ENCODE measurements at places on chromosomes 4 and X.

- DNase-seq: no peak
Measured at GRCh38 chr4:6267573-6267972, 2.1 kb upstream of the WFS1 start.

DNA sequence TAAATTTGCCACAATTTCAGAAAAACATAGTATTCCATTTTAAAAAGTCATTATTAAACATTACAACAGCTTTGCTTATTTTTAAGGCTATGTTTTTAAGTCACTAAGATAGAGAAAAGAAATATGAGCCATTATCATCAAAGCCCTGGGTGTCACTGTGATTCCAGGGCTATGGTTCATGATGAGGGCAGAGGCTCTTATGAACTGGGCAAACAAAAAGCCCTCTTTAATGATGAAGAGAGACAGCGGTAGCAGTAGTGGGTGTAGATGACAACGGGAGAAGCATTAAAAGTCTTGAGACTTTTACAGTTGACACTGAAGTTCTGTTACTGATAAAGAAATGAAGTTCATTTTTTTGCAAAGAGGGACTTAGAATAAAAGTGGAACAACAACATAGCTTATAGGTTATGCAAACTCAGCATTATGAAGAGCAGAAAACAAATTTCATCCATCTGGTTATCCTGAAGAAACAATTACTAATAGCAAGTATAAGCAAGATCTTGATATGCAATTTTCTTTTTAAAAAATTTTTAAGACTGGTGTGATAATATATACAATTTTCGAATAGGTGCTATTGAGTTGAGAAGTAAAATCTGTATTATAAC is 202.7 kb upstream of the ETNPPL start:
- no peak for DNase-seq

- DNase-seq: no peak
Measured at GRCh38 chr4:109026588-109026987, 263.7 kb upstream of the ETNPPL start.

DNA sequence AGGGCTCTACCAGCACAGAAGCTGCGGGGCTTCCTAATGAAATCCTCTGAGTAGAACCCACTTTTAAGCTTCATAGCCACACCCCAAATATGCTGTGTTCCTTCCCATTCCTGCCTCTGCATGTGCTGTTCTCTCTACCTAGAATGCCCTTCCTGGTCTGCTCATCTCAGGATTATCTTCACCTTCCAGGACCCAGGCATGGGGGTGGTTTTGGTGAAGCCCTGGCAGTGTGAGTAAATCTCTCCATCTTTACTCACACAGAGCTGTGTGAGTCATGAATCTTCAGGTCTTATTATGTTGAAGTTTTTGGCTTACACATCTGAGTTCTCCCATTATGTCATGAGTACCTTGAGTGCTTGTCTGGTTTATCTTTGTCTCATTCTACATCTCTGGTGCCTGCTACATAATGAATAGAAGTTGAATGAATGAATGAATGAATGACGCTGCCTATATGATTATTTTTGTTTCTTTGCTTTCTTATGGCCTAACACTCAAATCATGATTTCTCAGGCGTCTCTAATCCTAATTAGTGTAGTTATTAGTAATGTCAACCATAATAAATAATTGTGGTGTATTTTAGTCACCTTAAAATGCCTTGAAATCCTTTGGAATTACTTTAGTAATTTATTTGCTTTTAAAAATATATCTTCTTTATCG is 41.9 kb downstream of the HADH start:
- no peak for DNase-seq

DNA sequence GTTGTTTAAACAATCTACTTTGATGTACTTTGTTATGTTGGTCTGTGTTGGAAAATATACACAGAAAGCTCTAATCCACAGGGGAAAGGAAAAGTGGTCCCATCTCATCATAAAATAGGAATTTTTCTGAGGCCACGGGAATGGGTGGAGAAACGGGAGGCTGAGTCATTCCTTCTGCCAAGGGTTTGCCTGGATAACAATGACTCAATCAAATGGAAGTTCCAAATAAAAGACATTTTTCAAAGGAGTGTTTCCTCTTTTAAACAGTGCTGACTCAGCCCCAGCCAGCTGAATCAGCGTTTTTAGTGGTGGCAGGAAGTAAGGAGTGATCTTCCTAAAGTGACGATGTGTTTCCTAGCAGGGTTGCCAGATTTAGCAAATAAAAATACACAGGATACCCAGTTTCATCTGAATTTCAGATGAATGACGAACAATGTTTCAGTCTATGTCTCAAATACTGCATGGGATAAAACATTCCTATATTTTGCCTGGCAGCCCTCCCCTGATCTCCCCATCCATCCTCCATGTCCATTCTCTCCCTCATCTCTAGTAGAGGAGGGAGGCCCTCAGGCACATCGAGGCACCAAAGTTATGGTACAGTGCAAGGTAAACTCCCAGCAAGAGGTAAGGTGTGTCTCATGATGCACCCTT is 345.4 kb upstream of the GATB start:
- DNase-seq: peak; percentile 77

DNA sequence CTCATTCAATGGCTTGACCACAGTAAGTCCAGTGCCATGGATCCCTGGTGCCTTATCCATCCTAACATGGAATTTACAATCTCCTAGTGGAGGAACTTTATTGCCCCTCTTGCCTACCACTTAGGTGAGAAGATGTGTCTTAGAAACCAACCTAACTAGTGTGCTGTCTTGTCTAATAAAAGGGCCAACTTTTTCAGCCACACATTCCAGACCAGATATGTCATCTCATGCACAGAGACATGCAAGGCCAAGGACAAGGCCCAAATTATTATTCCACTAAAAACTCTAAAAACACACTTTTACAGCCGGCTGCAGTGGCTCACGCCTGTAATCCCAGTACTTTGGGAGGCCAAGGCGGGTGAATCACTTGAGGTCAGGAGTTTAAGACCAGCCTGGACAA is 10.6 kb upstream of the PRDX4 start:
- no peak for DNase-seq

- DNase-seq: no peak
Measured at GRCh38 chr4:81652069-81652478, 180.4 kb upstream of the RASGEF1B start.

GRCh38 chr4:80240976-80241375 is 25.5 kb upstream of the FGF5 start:
- no peak for DNase-seq

GRCh38 chrX:57282568-57282967 is 3.9 kb upstream of the FAAH2 start:
- DNase-seq: no peak

- no peak for DNase-seq
Measured at GRCh38 chr4:74618659-74619058, 173.7 kb downstream of the AREG start.

DNA sequence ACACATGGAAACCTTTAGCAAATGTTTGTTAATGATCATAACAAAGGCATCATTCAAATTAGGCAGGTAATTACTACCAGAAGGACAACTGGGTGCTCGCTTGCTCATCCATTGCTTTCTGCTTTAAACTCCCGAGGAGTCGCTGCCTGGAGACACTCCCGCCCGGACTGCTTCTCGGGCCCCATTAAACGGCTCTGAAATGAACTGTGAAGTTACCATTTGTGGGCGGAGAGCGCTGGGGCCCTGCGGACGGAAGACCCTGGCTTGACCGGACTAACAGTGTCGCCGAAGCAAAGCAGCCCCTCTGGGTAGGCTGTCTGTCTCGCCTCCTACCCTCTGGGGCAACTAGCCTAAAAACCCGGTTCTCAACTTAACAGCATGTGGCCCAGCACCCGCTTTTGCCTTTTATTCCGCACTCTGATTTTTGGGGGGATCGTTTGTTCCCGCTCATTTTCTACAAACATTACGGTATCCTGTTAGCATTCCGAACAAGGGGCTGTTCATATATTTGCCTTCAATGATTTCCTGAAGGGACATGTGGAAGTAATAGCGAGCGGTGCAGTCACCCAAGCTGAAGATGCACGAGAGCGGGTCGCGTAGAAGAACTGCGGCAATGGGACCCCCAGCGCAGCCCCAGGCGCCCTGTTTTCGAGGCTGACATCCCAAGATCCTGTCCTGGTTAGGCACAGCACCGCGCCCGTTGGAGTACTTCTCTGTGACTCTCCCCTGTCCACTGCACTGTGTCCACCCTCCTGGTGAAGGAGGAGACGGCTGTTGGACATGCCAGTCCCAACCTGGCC is 1.6 kb upstream of the PDGFRA start:
- DNase-seq: peak; percentile 80

DNA sequence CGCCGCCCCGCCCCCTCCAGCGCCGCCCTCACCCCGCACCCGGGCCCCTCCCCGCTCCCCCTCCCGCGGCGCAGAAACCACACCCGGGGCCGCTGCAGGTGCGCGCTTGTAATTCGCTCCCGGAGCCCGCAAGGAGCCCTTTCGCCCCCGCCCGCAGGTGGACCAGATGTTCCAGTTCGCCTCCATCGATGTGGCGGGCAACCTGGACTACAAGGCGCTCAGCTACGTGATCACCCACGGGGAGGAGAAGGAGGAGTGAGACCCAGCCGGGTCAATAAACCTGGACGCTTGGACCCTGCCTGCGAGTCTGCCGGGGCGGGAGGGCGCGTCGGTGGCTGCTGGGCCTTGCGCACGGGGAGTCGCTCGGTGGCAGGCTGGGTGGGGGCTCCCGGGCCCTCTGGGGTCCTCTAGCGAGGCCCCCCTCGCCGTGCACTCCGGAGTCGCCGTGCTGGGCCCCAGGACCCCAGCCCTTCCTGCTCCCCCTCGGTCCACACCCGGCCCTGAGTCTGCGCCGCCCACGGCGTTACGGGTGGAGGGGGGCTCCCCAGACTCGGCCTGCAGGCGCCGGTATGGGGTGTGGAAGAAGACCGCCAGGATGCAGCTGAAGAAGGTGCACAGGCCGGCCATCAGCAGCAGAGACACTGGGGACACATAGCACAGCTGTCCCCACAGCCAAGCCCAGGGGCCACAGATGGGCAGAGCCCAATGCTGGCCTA is 7.1 kb downstream of the SLC49A3 start:
- no peak for DNase-seq

DNA sequence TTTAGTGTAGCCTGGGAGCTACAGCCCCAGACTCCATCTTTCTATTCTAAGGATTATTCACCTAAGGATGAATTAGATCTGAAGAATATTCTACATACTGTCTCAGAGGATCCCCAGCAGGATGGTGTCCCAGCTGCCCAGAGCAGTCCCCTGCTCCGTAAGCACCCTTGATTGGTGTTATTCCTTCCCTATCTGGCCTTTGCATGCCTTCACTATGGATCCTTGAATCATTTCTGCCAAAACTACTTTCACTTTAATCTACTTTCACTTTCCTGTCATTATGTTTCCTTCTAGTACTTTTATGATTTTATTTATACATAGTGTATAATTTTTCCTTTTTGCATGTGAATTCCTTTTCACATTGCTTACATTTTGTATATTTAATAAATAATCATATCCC is 39.2 kb downstream of the ARHGAP24 start:
- DNase-seq: no peak

GRCh38 chr4:7255488-7255881 is 63.1 kb downstream of the SORCS2 start:
- no peak for DNase-seq

- DNase-seq: no peak
Measured at GRCh38 chrX:29542152-29542551, 673.2 kb upstream of the MAGEB2 start.

- DNase-seq: peak; percentile 89
Measured at GRCh38 chrX:119468551-119469312, 488 bp downstream of the SLC25A5 start.

DNA sequence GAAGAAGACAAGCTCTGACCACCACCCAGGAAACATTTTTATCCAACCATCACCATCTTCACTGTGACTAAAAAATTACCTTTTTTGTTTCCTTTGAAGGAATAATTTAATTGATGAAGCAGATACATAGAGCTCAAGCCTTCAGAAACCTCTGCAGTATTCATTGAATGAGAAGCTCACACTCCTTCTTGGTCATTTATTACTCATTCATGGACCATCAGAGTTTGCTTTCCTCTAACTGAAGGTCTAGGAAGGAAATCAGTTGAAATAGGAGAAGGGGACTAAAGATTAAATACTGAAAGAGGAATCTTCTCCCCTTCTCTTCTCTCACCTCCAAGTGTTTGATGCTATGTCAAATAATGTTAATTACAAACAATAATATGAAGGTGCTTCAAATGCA is 290.6 kb upstream of the KLF3 start:
- no peak for DNase-seq

- DNase-seq: peak; percentile 15
Measured at GRCh38 chrX:95764972-95765451, 919.6 kb upstream of the DIAPH2 start.

DNA sequence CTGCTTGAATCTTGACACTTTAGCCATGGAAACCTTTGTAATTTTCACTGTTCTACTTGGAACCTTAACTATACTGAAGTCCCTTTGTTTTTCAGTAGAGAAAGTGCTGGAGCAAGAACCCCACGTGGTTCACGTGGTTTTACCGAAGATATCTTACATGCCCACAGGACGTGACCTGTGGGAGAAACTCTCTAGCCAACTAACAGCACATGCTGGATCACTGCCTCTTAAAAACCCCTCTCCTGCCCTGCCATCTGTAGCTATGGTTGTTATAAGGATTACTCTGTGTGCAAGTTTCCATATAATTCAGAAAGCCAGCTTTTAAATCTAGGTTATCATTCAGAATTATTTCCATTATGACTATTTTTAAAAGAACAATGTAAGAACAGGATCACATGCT is 30.2 kb downstream of the SPANXD start:
- DNase-seq: no peak

- DNase-seq: no peak
Measured at GRCh38 chr4:108037884-108038283, 48.2 kb downstream of the HADH start.

DNA sequence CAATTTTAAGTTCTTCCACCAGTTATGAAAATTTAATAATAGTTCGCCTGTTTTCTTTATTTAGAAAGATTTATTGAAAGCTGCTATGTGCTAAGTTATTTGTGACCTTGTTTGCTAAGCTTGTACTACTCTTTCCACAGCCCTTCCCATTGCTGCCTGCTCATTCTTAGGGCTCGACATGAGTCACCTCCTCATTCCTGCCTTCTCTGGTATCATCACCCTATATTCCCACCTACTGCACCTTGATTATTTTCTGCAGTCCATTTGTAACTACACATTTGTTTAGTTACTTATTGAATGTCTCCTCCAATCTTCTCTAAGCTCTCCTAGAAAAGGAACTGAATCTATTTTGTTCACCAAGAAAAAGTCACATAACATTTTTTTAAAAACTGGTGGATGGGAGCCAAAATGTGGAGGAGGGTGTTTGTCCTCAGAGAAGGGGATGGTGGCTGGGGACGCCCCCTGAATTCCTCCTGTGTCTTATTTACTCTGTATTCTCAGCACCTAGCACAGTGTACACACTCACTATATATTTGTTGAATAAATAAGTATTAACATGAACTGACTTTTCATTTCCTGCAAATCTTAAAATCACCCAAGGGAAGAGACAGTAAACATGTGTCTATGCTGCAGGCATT is 3.7 kb upstream of the RAB9A start:
- DNase-seq: no peak

DNA sequence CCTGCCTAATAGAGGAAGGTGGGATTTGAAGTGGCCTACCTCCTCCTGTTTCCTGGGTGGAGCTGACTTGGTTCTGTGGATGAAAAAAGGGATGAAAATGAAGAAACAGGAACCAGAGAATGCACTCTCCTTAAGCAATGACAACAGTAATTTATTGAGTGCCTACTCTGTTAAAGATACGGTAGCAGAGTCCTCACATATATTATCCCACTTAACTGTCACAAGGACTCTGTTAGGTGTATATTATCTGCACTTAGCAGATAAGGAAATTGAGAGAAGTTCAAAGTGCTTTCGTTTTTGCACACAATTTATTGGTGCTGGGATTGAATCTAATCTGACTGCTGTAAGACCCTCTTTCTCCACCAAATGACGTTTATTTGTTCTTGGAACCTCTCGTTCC is 301.2 kb downstream of the PACRGL start:
- DNase-seq: no peak
